ENCODE measurements at places on chromosomes 16 and 17.

- no peak for DNase-seq
These were observed 241.7 kb downstream of the SEC14L1 start for GRCh38 chr17:77382356-77382911.

DNA sequence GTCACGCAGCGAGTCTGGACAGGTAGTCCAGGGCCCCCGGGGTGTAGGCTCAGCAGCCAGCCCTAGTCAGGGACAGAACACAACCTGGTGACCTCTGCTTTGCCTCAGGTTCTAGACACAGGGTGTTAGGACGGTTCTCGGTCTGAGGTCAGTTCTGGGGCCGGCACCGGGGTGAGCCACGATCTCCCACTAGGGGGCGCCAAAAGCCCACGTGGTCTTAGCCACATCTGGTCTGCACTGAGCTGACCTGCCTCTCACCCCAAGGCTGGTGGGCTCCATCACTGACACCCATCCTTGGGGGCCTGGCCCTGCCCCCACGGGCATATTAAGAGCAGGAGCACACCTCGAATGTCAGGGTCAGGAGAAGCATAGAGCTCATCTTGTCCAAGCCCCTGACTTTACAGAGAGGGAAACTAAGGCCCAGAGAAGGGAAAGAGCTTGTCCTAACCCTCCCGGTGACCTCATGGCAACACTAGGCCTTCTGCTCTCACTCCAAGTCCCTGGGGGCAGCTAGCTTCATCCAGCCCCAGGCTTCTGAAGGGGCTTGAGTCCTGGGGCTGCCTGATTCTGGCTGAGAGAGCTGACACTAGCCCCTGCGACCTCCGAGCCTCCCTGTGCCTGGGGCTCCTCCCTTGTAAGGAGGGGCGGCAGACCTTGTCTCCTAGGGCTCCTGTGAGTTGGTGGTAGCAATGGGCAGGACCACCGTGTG is 9.0 kb downstream of the SLC5A10 start:
- peak; percentile 92 for DNase-seq

GRCh38 chr16:73420676-73421075 is 372.7 kb upstream of the ZFHX3 start:
- DNase-seq: no peak

DNA sequence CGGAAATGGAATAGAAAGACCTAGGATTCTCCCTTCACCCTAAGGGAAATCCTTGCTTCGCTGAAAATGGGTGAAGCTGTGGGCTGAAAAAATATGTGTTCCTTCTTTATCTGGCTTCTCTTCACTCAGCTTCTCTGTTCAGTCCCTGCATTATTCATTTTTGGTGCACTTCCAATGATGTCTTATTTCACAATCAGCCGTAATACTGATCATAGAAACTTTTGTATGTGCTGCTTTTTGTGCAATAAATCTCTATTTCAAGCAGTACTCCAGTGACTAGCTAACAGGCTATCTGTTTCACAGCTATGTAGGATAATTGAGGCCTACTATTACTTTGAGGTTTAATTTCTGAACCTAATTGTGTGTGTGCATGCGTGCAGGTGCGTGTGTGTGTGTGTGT is 144.6 kb downstream of the FOXL1 start:
- no peak for DNase-seq

- no peak for DNase-seq
These were observed 3.3 kb downstream of the CCL3L1 start for GRCh38 chr17:36193216-36193775.

DNA sequence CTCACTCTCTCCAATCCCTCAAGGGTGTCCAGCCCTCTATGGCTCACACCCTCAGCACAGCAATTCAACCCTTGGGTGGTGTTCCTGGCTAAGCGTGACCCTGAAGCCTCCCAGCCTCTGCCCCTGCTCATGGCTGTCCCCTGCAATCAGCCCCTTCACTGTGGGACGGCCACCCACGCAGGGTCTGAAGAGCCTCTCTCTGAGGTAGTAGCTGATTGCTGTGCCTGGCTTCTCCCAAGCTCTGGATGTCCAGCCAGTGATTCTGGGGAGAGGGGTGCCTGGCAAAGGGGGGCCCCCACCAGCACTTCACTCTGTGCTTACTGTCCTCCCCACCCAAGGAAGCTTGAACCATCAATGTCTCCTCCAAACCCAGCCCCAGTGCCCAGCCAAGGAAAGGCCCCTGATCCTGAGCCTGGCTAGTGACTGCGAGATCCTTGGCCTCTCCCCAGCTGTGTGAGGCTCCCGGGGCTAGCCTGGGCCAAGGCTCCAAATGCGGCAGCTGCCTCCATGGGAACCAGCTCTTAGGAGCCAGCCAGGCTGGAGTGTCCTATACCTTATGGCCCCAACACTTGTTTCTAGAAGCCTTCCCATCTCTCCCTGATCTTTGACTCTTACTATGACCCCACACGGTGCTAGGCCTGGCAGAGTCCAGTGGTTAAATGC is 9.9 kb downstream of the MTSS2 start:
- DNase-seq: no peak

- DNase-seq: no peak
These were observed 195.0 kb downstream of the FOXL1 start for GRCh38 chr16:86773354-86773715.

GRCh38 chr17:28675490-28675889 is 13.5 kb downstream of the SUPT6H start:
- DNase-seq: no peak

DNA sequence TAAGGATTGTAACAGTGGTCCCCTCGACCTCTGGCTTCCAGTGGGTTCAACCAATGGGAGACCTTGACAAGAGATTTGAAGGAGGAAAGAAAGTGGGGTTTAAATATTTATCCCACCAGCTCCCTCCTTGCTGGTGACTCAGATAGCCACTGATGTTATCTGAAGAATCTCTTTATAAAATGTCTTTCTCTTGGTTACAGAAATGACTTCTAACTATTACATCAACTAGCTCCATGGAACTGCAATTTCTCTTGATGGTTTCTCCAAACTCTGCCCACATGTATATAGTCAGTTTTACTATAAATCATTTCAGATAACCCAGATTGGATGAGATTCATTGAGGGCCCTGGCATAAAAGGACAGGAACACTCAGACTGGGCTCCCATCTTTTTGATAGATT is 920.2 kb upstream of the SOX9 start:
- DNase-seq: no peak

DNA sequence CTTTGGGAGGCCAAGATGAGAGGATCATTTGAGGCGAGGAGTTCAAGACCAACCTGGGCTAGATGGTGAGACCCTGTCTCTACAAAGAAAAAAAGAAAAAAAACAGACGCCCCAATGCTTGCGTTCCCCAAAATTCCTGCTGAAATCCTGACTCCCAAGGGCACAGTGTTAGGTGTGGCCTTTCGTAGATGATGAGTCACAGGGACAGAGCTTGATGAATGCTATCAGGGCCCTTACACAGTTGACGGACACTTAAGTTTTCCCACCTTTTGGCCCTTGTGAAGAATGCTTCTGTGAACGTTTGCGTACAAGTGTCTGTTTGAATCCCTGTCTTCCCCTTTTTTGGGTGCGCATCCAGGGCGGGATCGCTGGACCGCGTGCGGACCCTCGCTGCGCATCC is 16.5 kb upstream of the ZNF750 start:
- no peak for DNase-seq

DNA sequence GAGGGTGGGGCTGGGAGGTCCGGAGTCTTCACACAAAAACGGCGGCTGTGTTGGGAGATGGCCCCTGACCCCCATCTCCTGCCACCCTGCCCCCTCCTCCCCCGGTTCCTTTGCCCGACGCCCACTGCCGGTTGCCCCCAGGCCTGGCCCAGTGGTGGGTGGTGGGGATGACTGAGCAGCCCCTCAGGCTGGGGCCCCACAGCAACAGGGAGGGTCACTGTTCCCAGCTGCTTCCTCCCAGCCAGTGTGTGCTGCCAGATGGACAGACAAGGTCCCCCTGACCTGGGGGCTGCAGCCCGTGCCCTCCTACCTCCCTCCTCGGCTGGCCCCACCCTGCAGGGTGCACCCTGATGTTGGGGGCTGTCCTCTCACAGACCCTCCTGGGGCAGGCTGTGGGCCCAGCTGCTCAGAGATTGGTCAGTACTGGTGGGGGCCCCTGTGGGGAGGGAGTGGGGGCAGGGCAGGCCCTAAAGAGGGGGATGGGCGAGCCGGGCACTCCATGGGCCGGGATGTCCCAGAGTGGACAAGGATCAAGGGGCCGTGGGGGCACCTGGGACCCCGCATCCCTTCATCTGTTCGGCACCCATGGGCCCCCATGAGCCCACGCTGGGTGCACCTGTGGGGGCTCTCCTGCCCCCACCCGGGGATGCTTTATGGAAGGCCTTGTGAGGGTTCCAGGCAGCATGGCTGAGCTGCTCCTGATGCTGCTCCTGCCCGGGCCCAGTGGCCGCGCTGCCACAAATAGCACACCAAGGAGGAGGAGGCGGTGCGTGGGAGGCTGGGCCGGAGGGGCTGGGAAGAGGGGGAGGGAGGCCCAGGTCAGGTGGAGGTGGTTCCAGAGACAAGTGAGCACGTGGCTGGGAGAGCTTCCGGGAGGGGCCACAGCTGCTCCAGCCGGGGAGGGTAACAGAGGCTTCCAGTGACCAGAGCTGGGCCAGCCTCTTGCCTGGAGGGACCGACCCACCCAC is 5.1 kb downstream of the C1QTNF8 start:
- DNase-seq: no peak

DNA sequence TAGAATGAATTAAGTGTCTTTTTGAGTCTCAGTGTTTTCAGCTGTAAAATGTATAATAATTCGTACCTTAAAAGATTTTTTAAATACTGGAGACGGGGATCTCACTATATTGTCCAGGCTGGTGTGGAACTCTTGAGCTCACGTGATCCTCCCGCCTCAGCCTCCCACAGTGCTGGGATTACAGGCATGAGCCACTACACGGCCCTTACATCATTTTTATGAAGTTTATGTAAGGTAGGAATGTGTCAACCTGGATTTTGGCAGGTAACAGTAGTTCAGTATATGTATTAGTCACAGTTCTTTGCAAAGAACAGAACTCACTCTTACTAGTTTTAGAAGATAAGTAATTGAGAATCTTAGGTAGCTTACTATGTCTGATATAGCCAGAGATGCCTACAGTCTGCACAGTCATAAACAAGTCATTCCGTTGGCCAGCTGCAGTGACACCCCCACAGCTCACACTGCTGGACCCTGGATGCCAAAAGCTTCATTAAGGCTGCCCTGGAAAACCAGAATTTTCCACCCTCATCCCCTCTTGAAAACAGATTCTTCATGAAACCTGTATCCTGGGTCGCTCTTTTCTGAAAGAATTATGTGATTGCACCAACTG is 583 bp upstream of the COX6A2 start:
- no peak for DNase-seq

DNA sequence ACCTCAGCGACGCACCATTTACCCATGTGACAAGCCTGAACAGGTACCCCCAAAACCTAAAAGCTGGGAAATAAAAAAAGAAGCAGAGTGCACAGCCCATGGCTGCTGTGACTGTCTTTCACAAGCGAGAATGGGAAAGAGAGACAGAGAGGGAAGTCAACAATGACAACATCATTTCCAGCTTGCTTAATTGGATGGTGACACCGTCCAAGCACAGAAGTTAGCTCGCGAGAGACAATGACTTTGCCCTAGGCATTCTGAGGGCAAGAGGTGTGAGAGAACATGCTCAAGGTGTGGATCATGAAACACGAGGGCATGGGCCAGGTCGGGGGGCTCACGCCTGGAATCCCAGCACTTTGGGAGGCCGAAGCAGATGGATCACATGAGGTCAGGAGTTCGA is 19.3 kb upstream of the NSMCE1 start:
- DNase-seq: no peak

GRCh38 chr17:67137860-67138259 is 93.5 kb downstream of the CACNG1 start:
- DNase-seq: no peak

- DNase-seq: no peak
These were observed 22.8 kb downstream of the UBALD1 start for GRCh38 chr16:4591706-4592470.

DNA sequence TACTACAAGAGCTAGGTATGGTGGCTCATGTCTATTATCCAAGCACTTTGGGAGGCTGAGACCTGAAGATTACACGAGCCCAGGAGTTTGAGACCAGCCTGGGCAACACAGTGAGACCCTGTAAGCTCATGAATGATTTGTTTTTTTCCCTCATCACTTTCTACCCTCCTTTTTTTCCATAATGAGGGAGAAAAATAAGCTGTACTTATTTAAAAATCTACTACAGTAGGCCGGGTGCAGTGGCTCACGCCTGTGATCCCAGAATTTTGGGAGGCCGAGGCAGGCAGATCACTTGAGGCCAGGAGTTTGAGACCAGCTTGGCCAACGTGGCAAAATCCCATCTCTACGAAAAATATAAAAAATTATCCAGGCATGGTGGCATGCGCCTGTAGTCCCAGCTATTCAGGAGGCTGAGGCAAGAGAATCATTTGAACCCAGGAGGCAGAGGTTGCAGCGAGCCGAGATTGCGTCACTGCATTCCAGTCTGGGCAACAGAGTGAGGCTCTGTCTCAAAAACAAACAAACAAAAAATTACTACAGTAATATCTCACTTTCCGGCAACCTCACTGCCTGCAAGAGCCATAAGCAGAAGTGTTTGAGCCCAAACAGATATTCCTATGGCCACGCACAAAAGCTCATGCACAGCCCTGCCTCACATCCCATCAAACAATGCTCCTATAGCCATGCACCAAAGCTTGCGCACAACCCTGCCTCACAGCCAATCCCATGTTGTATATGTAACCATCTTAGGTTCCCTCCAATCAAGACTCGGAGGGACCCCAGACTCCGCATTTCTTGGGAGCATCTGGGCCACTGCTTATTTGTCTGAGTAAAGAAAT is 37.4 kb downstream of the TK2 start:
- no peak for DNase-seq

DNA sequence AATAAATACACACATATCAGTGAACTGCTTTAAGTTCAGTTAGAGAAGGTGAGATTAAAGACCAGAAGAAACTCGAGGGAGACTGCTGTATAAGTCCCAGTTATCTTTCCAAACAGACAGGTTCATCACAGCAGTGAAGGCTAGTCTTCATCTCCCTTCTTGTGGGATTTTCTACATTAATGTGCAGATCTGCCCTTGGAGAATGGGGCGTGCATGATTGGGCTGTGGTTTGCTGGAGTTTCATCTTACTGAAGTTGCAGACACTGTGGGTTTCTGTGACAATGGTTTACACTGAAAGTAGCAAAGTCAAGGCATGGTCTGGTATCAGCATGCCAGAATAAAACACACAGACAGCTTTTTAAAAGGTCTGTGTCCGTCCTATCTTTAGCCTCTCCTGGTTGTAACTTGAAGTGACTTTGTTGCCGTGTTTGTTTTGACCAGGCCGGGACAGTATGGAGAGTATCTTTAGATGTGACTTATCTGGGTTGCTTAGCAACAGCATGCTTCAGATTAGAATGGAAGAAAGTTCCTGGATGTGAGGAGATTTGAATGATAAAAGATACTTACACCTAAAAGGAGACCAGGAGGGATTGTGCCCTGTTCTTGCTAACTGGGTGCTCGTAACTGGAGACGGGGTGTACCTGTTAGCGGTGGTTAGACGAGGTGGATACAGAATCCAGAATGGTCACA is 16.1 kb downstream of the NAA60 start:
- DNase-seq: no peak

All from iPS-NIHi11 (cell line).